Chondrocyte (in vitro differentiated cells): ENCODE measurements at places on chromosomes 13 and 19. TPM values are rescaled to one million over a fixed set of nuclear protein-coding genes. Genes with fewer than 3 reads are reported as not detected.

Gene TEX29
- total RNA-seq, result 0.59 to 0.94 TPM (median 0.70 TPM) in 3 replicates

Gene TFPT
- total RNA-seq, result 23.3 to 28.5 TPM (median 28.0 TPM) in 3 replicates

Gene GIPR
- 0.41 to 2.4 TPM (median 1.3 TPM) in 3 replicates for total RNA-seq

Gene LILRB5
- total RNA-seq, result not detected in 3 replicates

Gene SIPA1L3
- total RNA-seq, result 17.5 to 23.8 TPM (median 22.7 TPM) in 3 replicates

Gene DNAAF3
- 0.90 to 2.2 TPM (median 1.3 TPM) in 3 replicates for total RNA-seq

Gene PRX
- 3.6 to 4.9 TPM (median 4.5 TPM) in 3 replicates for total RNA-seq

Gene IFNL1
- not detected in 3 replicates for total RNA-seq

Gene CYTH2
- total RNA-seq, result 68.7 to 76.7 TPM (median 69.9 TPM) in 3 replicates

Gene SLC25A41
- 0.20 TPM in 1 of 3 replicates, not detected in the others for total RNA-seq

Gene SLAIN1
- total RNA-seq, result 0.31 to 0.82 TPM (median 0.69 TPM) in 3 replicates

Gene TEX101
- total RNA-seq, result not detected in 3 replicates

Gene SLC10A2
- total RNA-seq, result not detected in 3 replicates

Gene PTGIR
- total RNA-seq, result 0.80 to 2.4 TPM (median 2.2 TPM) in 3 replicates

Gene AMER2
- not detected in 3 replicates for total RNA-seq

Gene OR7G2
- not detected in 3 replicates for total RNA-seq

Gene MVB12A
- 36.3 to 46.7 TPM (median 39.4 TPM) in 3 replicates for total RNA-seq

Gene CALR3
- total RNA-seq, result not detected in 3 replicates

Gene SMIM24
- total RNA-seq, result not detected in 3 replicates

Gene KCNRG
- total RNA-seq, result 0.22 to 0.59 TPM (median 0.36 TPM) in 3 replicates

Gene SHC2
- total RNA-seq, result 26.9 to 50.9 TPM (median 47.8 TPM) in 3 replicates

Gene APOC1
- 2.2 to 6.9 TPM in 2 of 3 replicates, not detected in the other for total RNA-seq

Gene RAB20
- 3.6 to 7.8 TPM (median 6.3 TPM) in 3 replicates for total RNA-seq

Gene GIPC3
- 0.15 to 3.3 TPM (median 2.2 TPM) in 3 replicates for total RNA-seq

Gene PRKCG
- total RNA-seq, result 0.15 to 0.56 TPM in 2 of 3 replicates, not detected in the other

Gene KCTD4
- not detected in 3 replicates for total RNA-seq

Gene ACP7
- not detected in 3 replicates for total RNA-seq

Gene CYP2A6
- total RNA-seq, result not detected in 3 replicates

Gene KCNC3
- total RNA-seq, result 4.9 to 9.3 TPM (median 8.9 TPM) in 3 replicates
